GM12878 (cell line): ENCODE measurements at places on chromosomes 5 and 9.

DNA sequence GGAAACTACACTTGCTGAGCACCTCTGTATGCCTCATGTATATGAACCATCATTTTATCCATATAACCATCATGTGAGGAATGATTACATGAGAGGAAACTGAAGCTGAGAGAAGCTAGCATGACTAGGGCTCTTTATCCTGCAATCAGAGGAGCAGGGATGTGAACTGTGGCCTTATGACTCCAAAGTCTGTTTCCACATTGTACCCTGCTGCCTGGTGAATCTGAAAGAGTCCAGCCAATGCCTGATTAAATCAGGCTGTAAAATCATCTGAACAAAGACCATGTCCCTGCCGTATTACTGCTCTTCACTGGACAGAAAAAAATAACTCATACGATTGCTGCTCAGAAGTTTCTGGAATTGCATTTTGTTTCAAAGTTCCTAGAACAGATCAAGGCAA lies 67.0 kb downstream of the LPAR1 start:
- H3K36me3 ChIP-seq: no peaks in the 10 kb centered on the region
- no peaks in the 10 kb centered on the region for H3K27me3 ChIP-seq
- no peak overlapping the region for H3K4me3 ChIP-seq
- DNase-seq: no peak

GRCh38 chr9:110248361-110248760 lies 7.9 kb downstream of the TXN start:
- no peak for DNase-seq
- H3K4me3 ChIP-seq: no peak overlapping the region
- H3K27ac ChIP-seq: no peak overlapping the region
- peaks cover 9% of the 10 kb centered on the region for H3K36me3 ChIP-seq

DNA sequence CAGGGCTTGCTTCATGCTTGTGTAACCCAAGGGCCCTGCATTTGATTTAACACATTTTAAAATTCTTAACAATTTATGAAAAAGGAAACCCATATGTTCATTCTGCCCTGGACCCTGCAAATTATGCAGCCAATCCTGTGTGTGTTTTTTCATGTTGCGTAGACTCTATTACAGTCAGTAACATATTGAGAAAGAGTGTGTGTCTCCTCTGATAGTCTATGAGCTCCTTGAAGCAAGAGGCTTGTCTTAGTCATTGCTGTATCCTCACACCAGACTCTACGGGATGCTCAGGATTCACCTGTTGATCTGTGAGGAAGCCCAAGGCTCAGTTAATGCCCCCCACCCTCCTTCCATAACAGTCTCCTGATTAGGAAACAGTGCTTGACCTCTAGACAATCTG lies 177.3 kb upstream of the DMAC1 start:
- H3K4me1 ChIP-seq: peaks cover 38% of the 10 kb centered on the region
- no peak overlapping the region for H3K4me3 ChIP-seq
- H3K27ac ChIP-seq: peak overlapping the region; percentile 74
- DNase-seq: no peak
- no peaks in the 10 kb centered on the region for H3K36me3 ChIP-seq
- H3K27me3 ChIP-seq: no peaks in the 10 kb centered on the region

DNA sequence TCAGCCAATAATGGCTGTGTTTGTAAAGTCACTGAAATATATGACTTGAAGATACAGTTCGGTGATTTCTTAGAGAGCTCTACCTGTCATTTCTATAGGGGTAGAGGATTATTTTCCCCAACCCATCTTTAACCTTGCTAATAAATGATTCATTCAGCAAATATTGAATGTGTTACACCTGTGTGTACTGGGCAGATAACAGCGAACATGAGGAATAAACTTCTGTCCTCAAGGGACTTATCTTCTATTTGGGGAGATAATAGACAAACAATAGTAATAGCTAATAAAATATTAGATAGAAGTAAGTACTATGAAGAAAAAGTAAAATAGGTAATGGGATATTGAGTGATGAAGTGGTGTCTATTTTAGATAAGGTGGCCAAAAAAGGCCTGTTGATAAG lies 9.3 kb downstream of the TTC23L start:
- H3K4me3 ChIP-seq: no peak overlapping the region
- no peaks in the 10 kb centered on the region for H3K36me3 ChIP-seq
- H3K27me3 ChIP-seq: no peaks in the 10 kb centered on the region

DNA sequence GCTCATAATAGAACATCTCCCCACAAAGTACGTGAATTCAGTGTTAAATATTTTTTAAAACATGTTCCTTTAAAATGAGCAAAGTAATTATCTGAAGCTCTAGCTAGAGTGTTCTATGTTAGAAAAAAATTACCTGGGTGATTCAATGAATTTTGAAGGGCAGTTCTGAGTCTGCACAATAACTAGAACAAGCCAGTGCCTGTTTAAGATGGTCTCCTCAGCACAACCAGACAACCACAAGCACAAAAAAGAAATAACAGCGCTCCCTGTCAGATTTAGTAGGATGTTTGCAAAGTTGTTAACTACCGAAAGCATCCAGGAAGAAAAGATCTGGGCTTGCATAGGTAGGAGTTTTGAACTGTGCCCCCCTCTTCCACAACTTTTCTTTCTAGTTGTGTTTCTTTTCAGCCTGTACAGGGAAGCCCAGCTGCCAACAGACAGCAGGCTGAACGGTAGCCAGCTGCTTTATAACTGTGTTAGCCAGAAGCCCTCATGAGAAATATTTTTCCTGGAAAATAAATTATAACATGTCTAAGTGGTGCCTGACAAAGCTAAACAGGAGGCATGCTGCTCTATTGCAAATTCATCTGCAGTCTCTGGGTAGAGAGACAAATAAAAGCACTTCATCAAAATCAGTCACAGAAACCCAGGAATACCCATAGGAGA lies 1026.9 kb downstream of the MAT2B start:
- no peak overlapping the region for H3K27ac ChIP-seq
- H3K4me1 ChIP-seq: no peaks in the 10 kb centered on the region
- no peak for DNase-seq
- H3K36me3 ChIP-seq: no peaks in the 10 kb centered on the region
- H3K4me3 ChIP-seq: no peak overlapping the region

DNA sequence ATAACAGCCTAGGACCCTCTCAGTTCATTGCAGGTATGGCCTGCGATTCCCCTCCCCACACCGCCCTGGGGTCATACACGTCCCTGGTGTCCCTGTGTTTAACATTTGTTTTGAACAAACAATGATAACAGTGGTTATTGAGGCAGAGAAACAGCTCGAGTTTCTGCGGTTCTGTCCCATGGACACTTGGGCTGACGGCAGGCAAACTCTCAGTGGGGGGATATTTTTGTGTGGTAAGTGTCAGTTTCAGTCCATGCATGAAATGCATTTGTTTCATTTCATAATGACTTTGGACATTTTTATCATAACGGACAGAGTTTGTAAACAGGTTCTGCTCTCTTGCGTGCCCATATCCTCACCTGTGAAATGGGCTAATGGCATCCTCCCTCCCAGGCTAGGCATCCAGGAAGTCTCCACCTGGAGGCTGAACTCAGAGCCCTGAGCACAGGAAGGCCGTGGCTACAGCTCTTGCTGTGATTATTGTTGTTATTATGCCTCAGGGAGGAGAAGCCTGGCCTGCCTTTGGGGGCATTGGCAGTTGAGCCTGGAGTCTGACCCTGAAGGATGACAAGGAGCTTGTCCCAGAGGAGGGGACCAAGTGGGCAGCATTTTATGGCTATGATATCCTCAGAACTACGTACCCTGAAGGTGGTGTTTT lies 190.9 kb downstream of the GADD45G start:
- H3K27ac ChIP-seq: no peak overlapping the region
- no peaks in the 10 kb centered on the region for H3K36me3 ChIP-seq
- H3K4me1 ChIP-seq: no peaks in the 10 kb centered on the region
- no peak for DNase-seq
- H3K27me3 ChIP-seq: 0 out of 2 replicates have a peak, but pooled peaks cover 3% of the 10 kb centered on the region

- no peak overlapping the region for H3K4me3 ChIP-seq
- H3K4me1 ChIP-seq: peaks cover 15% of the 10 kb centered on the region
- no peaks in the 10 kb centered on the region for H3K27me3 ChIP-seq
- H3K27ac ChIP-seq: no peak overlapping the region
Measured at GRCh38 chr9:115202181-115202580, 84.2 kb upstream of the TNC start.

GRCh38 chr5:169837686-169838085 lies 142.6 kb downstream of the INSYN2B start:
- no peaks in the 10 kb centered on the region for H3K27me3 ChIP-seq
- peaks cover 35% of the 10 kb centered on the region for H3K4me1 ChIP-seq
- no peak overlapping the region for H3K4me3 ChIP-seq
- no peak for DNase-seq

- no peak overlapping the region for H3K4me3 ChIP-seq
- no peak overlapping the region for H3K27ac ChIP-seq
- no peak for DNase-seq
- H3K27me3 ChIP-seq: no peaks in the 10 kb centered on the region
Measured at GRCh38 chr5:165130656-165131055, 1625.2 kb downstream of the MAT2B start.
